Cortex of kidney (tissue), 1 donor: ENCODE measurements at places on chromosomes 5 and 9.

GRCh38 chr5:89129941-89130340 is 247.0 kb upstream of the MEF2C start:
- no peak for DNase-seq

GRCh38 chr9:3824581-3824980 is 298.8 kb upstream of the RFX3 start:
- DNase-seq = no peak

DNA sequence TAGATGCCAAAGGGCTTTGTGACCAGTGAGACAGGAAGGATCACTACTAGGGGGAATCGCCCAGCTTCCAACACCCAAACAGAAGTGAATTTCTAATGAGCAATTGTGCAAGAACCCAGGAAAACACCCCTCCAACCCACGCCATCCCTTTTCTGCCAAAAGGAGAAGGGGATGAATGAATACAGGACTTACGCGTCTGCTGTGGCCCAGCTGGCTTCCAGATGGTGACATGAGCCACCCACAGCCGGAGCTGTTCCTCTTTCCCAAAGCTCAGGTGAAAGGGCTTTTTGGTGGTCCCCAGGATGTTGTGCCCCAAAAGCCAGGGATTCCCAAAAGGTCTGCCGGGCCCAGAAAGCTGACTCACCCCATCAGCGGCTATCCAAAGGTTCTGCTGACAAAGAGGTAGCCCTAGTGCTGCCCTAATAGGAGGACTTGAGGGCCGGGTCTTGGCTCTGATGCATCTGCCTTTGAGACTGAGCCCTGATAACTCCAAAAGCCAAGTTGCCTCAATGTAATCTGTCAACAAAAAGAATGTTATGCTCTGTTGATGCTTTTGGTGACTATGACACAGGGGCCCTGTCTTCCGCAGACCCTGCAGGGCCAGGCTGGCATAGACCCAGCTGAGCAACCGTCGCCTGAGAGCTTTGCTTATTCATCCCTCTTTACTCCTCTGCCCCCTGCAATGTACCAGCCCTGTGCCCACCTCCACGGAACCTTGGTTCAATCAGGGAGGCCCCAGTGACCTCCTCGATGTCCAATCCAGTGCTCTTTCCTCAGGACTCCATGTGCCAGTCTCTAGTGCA is 14.5 kb downstream of the GSN start:
- no peak for DNase-seq

GRCh38 chr5:24235946-24236345 is 408.8 kb downstream of the CDH10 start:
- no peak for DNase-seq

- no peak for DNase-seq
Observed at GRCh38 chr9:4838189-4838546, 45.4 kb downstream of the RCL1 start.

- DNase-seq = no peak
Observed at GRCh38 chr5:38417658-38418017, 138.8 kb downstream of the LIFR start.

GRCh38 chr9:137156567-137157375 is 13.1 kb downstream of the LRRC26 start:
- no peak for DNase-seq

GRCh38 chr5:141855265-141856036 is 22.8 kb downstream of the PCDH1 start:
- no peak for DNase-seq

GRCh38 chr9:69044240-69045219 is 9.0 kb downstream of the FXN start:
- DNase-seq = no peak

GRCh38 chr5:108617467-108618435 is 129.9 kb upstream of the FER start:
- DNase-seq = no peak

- DNase-seq = no peak
Observed at GRCh38 chr5:100780376-100780870, 122.7 kb downstream of the ST8SIA4 start.

DNA sequence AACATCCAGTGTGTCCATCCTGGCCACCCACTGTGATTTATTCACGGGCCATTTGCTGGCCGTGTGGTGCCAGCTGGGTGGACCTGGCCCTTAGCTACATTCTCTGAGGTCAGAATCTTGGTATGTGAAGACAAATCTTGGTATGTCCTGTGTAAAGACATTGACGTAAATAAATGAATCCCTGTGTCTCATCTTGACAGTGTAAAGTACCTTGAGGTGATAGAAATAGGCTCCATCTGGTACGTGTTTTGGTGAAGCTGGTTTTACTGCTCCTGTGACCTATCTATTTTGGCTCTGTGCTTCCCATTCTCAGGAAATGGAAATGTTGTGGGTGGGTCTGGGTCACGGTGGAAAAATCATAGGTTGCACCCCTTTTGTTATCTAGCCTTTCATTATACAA is 245.4 kb upstream of the ANKH start:
- no peak for DNase-seq

- DNase-seq = no peak
Observed at GRCh38 chr9:96293498-96294158, 8.3 kb downstream of the HSD17B3 start.

DNA sequence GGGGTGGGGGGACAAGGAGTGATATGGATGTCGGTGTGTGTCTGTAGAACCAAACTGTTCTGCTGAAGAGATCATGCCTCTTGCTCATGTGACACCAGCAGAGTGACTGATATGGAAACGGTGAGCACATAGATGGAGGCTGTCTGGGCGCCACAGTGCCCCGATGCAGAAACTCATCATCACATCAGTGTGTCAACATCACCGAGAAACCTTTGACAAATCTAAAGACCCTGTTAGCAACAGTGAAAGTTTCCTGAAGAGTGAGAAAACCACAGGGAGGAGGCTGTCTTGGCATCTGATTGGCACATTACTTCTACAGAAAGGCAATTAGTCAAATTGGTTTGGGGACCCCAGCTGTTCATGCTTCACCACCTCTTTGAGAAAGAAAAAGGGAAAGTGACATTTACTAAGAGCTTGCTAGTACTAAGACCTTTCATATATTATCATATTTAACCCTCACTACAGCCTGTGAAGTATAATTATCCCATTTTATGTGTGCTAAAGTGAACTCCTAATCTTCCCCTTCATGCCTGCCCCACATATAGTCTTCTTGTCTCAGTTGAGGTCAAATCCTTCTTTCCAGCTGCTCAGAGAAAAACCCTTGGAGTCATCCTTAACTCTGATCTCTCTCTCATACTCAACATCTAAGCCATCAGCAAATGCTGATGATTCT is 25.6 kb downstream of the CSF2 start:
- no peak for DNase-seq

DNA sequence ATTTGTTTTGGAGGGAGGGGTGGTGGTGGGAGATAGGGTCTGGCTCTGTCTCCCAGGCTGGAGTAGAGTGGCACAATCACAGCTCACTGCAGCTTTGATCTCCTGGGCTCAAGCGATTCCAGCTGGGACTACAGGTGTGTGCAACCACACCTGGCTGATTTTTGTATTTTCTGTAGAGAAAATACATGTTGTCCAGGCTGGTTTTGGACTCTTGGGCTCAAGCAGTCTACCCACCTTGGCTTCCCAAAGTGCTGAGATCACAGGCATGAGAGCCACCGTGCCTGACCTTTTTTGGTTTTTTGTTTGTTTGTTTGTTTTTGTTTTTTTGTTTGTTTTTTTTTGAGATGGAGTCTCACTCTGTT is 15.4 kb downstream of the STXBP1 start:
- DNase-seq = no peak

DNA sequence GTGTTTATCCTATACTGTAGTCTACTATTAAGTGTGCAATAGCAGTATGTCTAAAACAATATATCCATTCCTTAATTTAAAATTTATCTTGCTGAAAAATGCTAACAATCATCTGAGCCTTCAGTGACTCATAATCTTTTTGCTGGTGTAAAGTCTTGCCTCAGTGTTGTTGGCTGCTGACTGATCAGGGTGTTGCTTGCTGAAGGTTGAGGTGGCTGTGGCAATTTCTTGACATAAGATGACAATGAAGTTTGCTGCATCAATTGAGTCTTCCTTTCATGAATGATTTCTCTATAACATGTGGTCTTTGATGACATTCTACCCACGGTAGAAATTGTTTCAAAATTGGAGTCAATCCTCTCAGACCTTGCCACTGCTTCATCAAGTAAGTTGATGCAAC is 24.3 kb upstream of the SPEF2 start:
- DNase-seq = no peak

- DNase-seq = no peak
Observed at GRCh38 chr9:113436728-113437515, 26.4 kb downstream of the C9orf43 start.

DNA sequence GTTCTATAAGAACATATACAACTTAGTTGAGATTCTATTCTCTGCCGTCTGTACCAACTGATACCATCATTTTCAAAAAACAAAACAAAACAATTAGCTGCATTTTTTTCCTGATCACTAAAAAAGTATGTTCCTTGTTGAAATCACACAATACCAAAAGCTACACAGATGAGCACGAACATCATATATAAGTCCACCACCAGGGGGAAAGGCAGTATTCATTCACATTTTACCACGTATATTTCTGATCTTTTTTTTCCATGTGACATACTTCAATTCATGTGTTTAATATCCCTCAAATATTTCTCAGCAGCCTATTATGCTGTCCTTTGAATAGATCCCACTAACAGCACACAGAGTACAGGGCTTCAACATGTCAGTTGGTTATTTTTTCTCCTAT is 40.6 kb downstream of the IRX2 start:
- no peak for DNase-seq

DNA sequence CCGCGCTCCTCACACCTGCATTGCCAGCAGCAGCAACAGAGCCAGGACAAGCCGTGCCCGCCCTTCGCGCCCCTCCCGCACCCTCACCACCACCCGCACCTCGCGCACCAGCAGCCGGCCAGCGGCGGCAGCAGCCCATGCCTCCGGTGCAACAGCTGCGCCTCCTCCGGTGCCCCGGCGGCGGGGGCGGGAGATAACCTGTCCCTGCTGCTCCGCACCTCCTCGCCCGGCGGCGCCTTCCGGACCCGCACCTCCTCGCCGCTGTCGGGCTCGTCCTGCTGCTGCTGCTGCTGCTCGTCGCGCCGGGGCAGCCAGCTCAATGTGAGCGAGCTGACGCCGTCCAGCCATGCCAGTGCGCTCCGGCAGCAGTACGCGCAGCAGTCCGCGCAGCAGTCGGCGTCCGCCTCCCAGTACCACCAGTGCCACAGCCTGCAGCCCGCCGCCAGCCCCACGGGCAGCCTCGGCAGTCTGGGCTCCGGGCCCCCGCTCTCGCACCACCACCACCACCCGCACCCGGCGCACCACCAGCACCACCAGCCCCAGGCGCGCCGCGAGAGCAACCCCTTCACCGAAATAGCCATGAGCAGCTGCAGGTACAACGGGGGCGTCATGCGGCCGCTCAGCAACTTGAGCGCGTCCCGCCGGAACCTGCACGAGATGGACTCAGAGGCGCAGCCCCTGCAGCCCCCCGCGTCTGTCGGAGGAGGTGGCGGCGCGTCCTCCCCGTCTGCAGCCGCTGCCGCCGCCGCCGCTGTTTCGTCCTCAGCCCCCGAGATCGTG is 517 bp downstream of the KCNN2 start:
- DNase-seq = no peak

DNA sequence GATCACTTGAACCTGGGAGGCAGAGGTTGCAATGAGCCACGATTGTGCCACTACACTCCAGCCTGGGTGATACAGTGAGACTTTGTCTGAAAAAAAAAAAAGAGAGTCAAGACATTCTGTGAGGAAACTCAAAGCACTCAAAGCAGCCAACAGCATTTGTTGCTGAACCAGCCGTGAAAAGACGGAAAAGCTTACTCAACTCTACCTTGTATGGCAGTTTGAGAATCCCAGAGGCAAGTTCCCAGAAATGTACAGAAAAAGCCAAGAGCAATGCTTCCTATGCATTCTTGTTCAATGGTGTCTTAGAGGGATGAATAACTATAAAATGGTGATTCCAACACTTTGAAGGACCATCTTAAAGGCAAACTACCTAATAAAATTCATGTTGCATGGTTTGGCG is 170.2 kb downstream of the HSD17B3 start:
- no peak for DNase-seq

DNA sequence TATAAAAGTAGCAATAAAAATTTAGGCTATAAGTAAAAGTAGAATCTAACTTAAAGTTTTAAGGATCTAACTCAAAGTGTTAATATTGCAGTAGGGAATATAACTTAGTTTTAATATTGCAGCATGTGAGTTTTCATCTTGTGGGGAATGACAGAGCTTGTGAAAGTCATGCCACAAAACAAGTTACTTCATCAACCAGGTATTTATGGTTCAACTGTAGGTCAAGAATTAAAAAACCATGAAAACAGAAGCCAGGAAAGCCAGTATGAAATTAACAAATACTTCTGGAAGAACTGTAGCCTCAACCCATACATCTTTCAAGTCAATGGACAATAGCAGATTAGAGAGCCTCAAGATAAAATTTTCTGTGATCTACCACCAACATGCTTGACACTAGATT is 19.0 kb downstream of the HMGCS1 start:
- DNase-seq = no peak

- no peak for DNase-seq
Observed at GRCh38 chr5:132044207-132044606, 16.2 kb upstream of the IL3 start.

DNA sequence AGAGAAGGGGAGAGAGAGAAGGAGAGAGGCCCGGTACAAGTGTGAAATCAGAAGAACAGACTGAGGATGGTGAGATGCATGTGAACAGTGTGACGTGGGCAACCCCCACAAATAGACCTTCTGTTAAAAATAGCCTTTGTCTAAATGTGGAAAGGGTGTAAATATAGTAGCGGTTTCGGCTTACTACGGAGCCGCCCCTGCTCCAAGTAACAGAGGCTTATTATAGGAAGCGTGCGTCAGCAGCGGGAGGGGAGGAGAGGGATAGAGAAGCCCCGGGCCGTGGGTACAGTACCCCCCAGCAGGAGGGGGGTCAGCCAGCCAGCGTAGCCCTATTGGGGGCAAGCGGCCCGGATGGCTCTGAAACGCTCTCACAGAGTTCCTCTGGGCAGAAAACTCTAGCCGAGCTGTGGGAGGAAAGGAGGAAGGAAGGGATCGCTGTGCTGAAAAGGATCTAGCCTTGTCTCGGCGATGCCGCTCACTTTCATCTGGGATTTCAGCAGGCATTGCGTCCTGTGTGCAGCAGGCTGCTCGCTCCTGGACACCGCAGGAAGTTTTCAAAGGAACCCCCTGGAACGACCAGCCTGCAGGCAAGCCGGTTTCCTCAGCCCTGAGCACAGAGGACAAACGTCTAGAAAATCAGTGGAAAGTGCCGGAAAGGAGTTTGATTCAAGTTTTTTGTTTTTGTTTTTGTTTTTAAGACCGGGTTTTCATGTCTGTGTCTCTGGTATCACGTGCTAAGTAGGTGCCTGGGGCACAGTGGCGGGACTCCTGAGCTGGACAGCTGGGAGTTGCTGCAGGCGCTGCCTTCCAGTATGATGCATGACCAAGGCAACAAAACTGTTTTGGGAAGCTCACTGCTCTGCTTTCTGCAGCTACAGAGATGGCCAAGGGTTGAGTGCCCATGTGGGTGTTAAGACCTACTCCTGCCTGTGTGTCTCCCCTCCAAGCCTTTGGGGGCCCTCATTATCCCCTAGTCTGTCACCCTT is 146.6 kb downstream of the SEC61B start:
- DNase-seq = no peak
